ENCODE measurements at places on chromosomes 3 and 15.

DNA sequence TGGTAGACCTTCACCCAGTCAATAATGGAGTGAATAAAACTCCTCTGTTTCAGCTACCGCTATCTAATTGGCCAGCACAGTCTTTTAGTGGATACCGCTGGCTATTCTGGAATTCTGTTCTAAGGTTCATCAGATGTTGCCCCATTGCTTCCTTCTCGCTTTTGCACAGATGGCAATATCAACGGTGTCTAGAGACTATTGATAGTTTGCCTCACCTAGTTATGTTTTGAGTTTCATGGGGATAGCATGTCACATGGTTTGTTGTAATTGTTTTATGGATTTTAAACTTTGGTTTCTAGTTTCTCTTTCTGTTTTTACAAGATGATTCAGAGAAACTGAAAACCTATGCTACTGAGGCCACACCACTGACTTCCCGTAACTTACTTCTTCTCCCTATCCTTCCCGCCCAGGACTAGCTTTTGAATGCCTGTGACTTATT, 2.0 kb downstream of the XRN1 start:
- DNase-seq, result peak; percentile 59

DNA sequence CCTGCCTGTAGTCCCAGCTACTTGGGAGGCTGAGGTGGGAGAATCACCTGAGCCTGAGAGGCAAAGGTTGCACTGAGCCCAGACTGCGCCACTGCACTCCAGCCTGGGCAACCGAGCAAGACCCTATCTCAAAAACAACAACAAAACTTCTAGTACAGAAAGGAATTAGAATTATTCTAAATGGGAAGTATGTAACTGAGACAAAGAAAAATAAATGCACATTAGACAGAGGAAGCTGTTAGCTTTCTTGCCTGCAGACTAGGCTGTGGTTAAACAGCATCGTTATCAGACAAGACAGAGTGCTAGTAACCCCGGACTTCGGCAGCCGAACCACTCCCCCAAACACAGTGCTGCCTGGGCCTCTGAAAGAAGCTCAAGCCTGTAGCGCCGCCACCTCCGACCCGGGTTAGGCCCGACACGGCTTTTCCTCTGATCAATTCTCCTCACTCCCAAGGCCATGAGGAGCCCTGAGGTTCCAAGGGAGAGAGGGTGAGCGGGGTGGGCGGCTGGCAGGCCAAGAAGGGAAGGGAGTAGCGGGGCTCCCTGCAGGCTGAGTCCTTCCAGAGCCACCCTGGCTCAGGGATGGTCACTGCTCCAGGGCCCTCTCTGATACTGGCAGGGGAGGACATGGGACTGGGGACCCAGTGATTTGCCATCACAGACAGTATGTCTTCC, 44.8 kb upstream of the MUC4 start:
- peak; percentile 80 for DNase-seq

- DNase-seq, result peak; percentile 83
These were observed 21.6 kb upstream of the PAK6 start for GRCh38 chr15:40217166-40217824.

DNA sequence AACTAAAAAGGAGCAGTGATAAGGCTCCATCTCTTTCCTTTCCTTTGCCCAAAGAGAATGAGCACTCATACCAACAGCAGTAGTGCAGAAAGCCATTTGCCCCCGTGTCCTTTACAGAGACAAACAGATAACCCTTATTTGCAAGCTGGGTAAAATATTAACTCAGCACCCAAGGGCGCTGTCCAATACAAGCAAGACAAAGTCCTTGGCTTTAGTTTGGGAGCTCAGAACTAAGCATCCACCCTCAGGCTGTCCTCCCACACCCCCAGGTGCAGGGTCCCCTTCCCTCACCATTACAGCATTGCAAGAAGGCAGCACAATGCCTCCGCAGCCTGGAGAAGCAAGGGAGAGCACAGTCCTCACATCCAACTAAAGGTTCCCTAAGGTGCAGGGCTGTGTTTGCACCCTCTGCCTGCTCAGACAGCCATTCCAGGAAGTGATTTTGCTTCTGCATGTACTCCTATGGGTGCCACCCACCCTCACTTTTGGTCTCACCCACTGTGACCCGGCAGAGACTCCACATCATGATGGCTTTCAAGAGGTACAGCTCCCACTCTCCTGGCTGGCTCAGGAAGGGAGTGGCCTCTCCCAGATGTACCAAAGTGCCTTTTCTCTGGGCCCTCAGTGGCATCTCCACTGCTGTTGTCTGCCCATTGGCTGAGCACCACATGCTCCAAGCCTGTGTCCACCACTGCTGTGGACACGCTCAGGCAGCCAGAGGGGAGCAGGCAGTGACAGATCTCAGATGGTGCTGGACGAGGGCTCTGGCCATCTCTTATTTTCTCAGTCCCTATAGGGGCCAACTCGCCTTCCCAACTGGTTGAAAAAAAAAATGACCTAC, 34.1 kb upstream of the HES1 start:
- no peak for DNase-seq

GRCh38 chr15:49831206-49831965, 210.5 kb downstream of the DTWD1 start:
- DNase-seq, result no peak

DNA sequence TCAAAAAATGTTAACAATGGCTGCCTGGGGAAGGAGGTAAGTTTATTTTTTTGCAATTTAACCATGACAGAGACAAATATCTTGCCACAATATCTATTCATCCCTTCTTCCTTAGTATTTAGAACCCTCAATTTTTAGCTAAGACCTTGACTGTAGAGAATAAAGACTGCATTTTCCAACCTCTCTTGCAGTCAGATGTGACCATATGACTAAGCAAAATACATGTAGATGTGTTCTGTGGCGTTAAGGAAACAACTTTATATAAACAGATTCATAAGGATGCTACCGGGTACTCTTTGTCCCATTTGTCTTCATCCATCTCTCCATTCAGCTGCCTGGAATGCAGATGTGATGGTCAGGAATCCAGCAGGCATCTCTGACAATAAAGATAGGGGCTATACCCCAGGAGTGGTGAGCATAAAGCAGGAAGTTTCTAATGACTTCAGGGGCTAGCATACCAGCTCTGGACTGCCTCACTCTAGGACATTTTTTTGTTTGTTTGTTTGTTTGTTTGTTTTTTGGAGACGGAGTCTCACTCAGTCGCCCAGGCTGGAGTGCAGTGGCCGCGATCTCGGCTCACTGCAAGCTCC, 41.1 kb downstream of the LHFPL4 start:
- no peak for DNase-seq

- DNase-seq, result no peak
These were observed 83.8 kb upstream of the BCHE start for GRCh38 chr3:165920984-165921383.

DNA sequence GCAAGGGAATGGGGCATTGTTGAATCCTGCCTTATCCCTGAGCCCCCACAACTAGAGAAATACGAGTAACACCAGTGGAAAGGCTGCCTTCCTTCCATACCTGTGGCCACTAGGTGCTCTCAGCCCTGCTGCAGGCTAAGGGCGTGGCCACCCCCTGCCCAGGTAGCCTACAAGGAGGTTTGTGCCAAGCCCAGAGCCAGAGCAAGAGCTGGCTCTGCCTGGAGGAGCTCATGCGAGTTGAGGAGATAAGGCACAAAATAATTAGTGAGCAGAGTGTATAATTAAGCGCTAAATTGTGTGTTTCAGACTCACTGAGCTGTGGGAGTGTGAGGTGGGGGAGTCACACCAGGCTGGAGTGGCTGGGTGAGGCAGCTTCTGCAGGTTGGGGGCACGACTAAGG, 49.2 kb downstream of the TPRA1 start:
- no peak for DNase-seq

GRCh38 chr3:178255315-178255714, 280.9 kb upstream of the KCNMB2 start:
- DNase-seq, result no peak

GRCh38 chr15:64748251-64748650, 27.1 kb downstream of the RBPMS2 start:
- no peak for DNase-seq

DNA sequence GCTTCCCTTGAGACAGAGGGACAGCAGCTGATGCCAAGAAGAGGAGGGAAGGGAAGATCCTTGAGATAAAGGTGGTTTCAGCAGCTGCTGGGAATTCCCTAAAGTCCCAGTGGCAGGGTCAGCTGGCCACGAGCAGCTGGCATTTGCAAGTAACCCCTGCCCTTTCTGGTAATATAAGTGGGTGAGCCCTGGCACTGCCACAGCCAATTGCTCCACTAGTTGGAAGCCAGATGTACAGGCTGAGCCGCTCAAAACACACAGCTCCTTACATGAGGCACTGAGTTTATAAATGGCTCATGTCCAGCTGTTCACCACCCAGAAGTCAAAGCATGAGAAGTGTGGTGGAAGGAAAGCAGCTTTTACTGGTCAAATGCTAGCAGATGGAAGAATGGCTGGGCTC, 35.4 kb downstream of the PRR20G start:
- DNase-seq, result no peak

GRCh38 chr3:138188013-138188730, 1.1 kb downstream of the ARMC8 start:
- DNase-seq, result peak; percentile 57

GRCh38 chr3:150303768-150304167, 104.3 kb upstream of the TSC22D2 start:
- peak; percentile 18 for DNase-seq

- no peak for DNase-seq
These were observed 7.8 kb upstream of the PTX3 start for GRCh38 chr3:157428853-157429252.

GRCh38 chr15:65812467-65812866, 20.4 kb upstream of the DENND4A start:
- DNase-seq, result no peak

GRCh38 chr3:38353151-38353550, 6.6 kb downstream of the XYLB start:
- DNase-seq, result no peak

DNA sequence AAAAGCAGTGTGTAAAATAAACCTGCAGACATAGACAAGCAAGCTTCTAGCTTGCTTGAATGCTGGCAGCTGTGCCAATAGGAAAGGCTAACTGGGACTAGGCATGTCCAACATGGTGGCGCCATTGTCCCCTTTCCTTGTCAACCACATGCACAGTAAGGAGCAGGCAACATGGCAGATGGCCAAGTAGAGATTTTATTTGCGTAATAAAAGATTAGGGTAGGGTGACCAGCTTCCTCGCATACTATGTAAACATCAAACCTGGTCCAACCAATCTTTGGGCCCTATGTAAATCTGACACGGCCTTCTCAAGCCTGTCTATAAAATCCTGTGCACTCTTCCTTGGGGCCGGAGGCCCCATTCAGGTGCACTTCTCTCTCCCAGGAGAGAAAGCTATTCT, 575.4 kb upstream of the GOLIM4 start:
- no peak for DNase-seq

DNA sequence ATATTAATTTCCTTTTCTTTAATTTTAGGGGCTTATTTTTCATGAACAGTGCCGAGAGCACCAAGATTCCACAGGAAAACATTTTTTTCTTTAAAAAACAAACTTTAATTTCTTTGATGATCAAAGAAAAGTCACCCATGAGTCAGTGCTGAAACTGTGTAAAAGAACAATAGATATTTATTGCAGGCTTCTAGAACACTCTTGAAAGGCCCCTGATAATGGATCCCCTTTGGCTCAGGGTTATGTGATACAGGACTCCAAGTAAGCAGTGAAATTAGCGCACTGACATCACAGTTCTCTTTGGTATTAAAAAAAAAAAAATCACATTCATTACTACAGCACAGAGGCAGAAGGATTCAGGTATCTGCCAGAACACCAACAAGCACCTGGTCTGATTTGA, 66.1 kb upstream of the MYZAP start:
- no peak for DNase-seq

DNA sequence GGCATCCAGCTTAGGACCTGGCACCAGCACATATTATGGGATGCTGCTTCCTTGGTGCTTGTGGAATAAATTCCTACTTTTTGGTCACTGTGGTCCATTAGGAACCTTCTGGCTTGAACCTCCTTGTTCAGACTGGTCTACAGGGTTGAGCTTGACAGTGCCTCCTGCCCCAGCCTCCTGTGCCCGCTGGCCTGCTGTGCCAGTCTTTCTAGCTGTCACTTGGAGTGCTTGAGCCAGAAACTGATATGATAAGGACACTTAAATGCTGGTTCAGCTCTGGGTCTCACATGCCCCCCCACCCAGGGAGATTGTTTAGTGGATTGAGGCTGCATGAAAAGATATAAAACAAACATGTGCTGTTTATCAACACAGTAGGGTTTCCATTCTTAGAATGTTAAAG, 147.8 kb downstream of the SLCO3A1 start:
- no peak for DNase-seq

DNA sequence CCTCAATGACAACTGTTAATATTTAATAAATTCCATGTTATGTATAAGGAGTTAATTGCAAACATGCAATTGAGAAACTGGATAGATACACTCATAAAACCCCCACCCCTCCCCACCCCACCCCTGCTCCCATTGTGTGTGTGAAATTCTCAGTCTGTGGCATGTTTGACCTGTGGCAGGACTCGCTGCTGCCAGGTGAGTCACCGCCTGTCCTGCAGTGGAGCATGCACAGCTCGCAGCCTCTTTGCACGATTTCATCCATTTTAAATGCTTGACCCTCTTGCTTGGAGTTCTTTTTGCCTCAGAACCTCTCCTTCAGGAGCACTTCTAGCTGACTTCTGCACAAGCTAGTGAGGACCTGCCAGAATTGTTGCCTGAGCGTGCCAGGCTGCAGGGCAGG, 5.3 kb upstream of the APEH start:
- no peak for DNase-seq

- DNase-seq, result peak; percentile 71
These were observed 29.2 kb downstream of the NEO1 start for GRCh38 chr15:73081321-73081958.

GRCh38 chr15:78302579-78303312, 3.3 kb upstream of the SKIC8 start:
- DNase-seq, result no peak

- DNase-seq, result no peak
These were observed 190.9 kb downstream of the TJP1 start for GRCh38 chr15:29631076-29632070.

- DNase-seq, result no peak
These were observed 116.6 kb upstream of the LRTM1 start for GRCh38 chr3:55044486-55044885.

DNA sequence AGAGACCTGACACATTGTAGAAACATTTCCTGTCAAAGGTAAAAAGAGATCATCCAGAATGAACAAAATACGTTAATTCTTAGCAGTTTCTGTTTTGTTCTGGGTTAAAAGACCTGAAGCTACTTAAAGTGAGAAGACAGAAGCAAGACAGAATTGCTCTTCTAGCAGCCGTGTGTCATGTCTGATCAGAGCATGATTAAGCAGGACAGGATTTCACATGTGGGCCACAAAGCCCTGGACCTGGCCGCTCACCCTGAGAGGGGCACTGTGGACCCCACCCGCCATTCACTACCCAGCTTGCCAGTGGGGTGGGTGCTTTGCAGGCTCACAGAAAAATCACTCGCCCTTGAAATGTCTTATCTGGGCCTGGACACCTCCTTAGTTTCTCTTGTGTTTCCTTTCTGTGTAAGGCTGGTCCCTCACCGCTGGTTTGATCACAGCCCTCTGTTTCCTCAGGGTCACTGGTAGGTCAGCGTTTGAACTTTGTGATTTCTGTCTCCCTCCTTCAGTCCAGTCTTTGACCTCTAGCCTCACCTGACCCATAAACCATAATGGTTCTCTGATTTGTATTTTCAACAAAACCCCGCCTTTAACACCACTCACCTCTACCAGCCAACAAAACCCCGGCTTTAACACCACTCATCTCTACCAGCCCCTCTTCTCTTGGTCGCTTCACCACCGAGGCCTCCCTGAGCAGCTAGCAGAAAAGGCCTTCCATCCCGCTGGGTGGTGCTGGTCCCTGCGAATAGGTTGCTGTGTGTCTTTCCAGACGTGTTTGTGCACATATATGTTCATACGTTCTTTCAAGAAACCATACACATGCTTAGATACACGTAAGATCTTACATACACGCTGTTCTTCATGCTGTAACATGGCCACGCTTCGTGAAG, 185.0 kb downstream of the OR4M2 start:
- no peak for DNase-seq
